Stimulated activated naive CD4-positive, alpha-beta T cell (primary cell): ENCODE measurements at places on chromosomes 5 and 9.

GRCh38 chr9:79104951-79105350 is 466.8 kb upstream of the TLE4 start:
- no peak for DNase-seq

- no peak for DNase-seq
Measured at GRCh38 chr9:98144076-98144475, 25.1 kb upstream of the TRIM14 start.

GRCh38 chr5:128084228-128085167 is 932 bp downstream of the SLC12A2 start:
- peak; percentile 50 for DNase-seq

DNA sequence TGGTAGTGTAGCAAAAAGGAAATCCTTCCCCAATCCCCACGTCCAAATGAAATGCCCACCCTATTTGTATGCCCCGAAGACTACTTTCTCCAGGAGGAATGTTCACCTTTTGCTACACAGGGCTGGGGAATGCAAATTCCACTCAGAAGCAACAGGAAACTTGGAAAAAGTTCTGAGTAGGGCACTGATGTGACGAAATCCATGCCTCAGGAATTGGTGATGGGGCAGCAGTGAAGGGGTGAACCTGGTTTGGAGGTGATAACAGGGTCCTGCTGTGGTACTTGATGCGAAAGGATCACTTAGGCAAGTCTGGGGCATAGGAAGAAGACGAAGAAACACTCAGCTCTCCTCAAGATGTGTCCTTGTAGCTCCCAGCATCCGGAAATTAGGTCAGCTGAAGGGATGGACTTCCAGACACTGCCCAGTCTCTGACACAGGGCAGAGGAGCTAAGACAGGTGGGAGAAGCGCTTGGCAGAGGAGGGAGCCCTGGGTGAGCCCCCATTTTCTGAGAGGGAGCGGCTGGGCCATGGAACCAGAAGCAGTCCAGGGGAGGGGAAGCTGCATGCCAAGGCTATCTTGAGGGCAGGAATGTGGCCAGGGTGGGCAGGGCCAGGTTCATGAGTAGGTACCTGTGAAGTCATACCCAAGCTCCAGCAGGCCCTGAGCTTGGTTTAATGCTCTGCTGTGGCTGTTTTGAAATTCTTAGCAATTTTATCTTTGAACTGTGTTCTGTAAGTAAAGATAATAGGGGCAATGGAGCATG is 22.2 kb upstream of the MVB12B start:
- no peak for DNase-seq

DNA sequence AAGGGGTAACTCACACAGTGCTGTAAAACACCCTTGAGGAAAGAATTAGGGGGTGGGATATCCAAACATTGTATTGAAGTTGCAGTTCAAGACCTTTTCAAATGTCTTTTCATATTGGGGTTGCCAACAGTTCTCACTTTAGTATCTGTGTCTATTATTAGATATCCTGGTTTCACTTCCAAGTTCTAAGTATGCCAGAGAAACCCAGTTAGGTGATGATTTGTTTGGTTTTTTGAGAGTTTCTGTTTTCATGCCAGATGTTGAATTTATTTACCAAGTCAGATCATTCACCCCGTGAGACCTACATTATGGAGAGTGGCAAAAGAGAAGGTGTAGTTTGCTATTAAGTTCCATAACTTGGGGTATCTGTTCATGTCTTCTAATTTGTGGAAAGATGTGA is 64.5 kb downstream of the C9orf152 start:
- no peak for DNase-seq

GRCh38 chr5:169648725-169649310 is 11.7 kb downstream of the DOCK2 start:
- DNase-seq = peak; percentile 9

- DNase-seq = no peak
Measured at GRCh38 chr5:168075387-168075786, 216.1 kb upstream of the WWC1 start.

DNA sequence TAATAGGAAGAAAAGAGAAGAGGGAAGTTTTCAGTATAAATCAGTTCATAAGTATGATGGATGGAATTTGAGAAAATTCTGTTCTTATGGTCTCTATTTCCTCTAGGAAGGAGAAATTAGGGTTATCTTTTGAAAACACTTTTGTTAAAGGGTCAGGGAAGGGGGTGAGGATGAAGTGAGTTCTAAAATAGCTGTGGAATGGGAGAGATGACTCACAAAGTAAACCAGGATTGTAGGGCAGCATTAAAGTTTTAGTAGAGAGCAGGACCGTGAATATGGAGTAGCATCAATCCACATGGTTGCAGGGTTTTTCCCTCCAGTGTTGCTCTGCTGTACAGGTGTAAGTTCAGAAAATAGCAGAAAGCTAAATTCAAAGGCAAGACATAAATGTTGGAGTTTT is 32.4 kb downstream of the MUSK start:
- DNase-seq = no peak

- DNase-seq = no peak
Measured at GRCh38 chr9:33109097-33109496, 32.6 kb upstream of the SMU1 start.

DNA sequence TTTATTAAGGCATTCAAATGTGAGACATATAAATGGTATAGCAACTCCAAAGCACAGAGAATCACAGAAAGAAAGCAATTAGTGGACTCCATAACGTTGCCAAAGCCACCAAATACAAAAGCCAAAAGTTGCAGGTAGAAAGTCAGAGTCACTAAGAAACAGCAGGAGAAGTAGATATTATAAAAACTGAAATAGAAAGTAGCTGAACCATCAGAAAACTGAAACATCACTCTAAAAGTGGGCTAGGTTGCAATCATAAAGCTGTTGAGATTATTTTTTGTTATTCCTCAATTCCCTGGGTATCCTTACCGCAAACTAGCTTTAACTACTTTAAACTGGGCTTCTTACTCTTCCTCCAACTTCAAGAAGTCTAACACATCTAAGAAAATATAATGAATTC is 108.1 kb upstream of the ARRDC3 start:
- DNase-seq = no peak
